ENCODE measurements at places on chromosomes 6 and 20.

DNA sequence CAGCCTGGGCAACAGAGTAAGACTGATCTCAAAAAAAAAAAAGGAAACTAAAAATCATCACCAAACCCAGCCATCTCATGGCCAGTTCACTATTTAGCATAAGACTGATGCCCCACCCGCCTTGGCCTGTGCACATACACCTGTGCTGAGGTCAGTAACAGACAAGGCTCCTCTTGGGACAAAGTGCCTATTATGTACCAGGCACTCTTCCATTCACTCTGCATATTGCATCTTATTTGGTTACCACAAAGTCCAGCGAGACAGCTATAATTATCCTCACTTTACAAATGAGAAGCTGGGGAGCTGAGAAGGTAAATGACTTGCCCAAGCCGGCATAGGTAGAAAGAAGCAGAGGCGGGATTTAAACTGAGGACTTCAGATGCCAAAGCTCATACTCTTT lies 3.8 kb downstream of the PTPRT start:
- no peak for DNase-seq

- no peak for DNase-seq
Measured at GRCh38 chr20:15561707-15562404, 1011.4 kb downstream of the KIF16B start.

DNA sequence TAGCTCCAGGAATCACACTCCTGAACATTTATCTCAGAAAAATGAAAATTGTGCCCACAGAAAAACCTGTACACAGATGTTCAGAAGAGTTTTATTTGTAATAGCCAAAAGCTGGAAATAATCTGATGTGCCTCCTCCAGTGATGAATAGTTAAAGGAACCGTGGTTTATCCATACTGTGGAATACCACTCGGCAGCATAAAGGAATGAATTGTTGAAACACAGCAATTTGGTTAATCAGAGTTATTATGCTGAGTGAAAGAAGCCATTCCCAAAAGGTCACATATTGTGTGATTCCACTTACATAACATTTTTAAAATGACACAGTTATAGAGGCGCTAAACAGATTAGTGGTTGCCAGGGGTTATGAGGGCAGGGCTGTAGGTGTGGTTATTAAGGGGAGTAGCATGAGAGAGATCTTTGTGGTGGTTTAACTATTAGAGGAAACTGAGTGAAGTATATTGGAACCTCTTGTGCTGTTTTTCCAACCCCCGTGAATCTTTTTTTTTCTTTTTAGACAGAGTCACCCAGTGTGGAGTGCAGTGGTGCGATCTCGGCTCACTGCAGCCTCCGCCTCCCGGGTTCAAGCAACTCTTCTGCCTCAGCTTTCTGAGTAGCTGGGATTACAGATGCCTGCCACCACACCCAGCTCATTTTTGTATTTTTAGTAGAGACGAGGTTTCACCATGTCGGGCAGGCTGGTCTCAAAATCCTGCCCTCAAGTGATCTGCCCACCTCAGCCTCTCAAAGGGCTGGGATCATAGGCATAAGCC lies 26.2 kb downstream of the PSMF1 start:
- no peak for DNase-seq

DNA sequence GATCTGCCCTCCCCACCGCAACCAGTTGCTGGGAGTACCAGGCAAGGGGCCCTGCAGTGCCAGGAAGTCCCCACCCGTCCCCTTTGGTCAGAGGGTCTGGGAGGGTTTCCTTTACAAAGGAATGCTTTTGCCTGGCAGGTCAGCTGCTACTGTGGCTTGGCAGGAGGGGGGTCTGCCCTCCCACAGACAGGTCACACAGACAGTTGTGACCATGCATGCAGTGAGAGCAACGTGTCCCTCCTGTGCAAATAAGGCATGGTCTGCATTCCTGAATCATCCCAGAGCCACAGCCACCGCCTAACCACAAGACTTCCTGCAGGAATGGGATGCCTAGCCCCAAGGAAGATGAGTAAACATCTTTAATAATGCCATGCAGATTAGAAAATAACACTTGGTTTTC lies 439 bp upstream of the F13A1 start:
- DNase-seq, result no peak

- no peak for DNase-seq
Measured at GRCh38 chr6:90432937-90433336, 136.3 kb upstream of the BACH2 start.

DNA sequence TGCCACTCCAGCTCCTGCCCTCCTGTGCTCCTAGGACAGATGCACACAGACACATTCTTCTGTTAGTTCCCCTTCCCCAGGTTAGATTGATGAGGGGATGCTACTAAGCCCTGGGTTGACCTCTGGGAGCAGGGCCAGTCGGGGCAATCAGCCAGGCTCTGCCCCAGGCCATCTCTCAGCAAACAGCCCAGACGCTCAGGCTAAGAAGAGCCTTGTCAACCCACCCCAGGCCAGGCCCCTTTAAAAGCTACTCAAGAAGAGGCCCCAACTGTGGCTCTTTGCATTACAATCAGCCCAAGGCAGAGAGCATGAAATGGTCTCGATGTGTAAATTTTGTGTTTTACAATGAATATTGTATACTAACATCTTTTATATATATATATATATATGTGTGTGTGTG lies 107.4 kb downstream of the TFAP2A start:
- DNase-seq, result no peak

GRCh38 chr6:5086294-5086890 lies 1.3 kb downstream of the PPP1R3G start:
- DNase-seq, result no peak

DNA sequence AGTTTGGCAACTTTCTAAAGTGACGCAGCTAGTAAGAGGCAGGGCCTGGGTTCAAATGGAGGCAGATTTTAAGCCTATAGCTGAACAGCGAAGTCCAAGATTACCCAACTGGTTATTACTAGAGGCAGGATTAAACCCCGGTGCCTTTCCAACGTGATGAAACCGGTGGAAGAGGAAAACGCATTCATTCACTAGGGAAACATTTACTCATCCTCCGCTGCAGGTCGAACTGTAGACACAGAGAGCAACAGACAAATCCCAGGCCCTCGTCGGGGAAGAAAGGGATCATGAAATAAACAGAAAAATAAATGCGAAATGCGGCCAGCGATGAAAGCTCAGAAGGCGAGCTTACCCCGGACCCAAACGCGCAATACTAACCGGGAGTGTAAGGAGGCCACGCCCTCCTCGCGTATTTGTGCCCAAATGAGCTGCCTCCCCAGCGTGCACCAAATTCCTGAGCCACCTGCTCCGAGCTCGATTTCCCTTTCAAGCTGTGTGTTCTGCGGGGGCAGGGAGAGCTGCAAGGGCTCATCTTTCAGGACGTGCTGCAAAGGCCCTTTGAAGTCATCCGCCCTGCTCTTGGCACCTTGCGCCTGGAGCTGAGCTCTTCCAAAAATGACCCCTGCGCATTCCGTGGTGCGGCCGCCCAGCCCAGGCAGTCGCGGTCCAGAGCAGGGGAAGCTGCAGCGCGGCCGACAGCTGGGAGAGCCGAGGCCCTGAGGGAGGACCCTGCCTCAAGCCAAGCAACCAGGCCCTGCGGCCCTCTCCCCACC lies 46.9 kb downstream of the PDYN start:
- DNase-seq, result no peak

- DNase-seq, result peak; percentile 57
Measured at GRCh38 chr6:161374971-161375873, 101.4 kb upstream of the AGPAT4 start.

DNA sequence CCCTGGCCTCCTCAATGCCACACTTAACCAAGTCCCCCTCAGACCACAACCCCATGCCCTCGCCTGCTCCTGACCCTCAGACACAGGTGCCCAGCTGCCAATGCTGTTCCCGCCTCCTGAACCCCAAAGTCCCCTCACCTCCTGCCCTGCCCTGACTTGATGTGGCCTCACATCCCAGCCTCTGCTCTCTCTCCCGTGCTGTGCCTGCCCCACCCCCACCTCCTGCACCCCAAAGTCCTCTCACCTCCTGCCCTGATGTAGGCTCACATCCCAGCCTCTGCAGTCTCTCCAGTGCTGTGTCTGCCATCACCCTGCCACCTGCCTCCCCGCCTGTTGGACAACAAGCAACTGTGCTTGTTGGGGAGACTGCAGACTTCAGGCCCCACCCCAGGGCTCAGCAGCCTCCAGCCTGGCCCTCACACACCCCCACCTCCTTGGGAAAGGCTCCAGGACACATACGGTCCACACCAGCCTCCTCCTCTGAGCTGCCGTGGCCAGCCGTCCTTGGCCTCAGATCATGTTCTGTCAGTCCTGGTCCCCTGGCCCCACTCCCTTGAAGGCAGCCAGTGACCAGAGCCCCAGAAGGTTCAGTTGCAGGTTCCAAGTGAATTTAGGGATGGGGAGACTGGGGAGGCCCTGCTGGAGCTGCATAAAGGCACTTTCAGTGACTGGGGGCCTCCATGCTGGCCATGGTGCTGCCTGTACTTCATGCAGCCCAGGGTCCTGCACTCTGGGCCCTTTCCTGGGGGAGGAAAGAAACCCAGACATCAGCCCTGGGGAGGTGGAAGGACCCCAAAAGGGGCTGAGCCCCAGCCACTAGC lies 28.4 kb downstream of the YTHDF1 start:
- no peak for DNase-seq

DNA sequence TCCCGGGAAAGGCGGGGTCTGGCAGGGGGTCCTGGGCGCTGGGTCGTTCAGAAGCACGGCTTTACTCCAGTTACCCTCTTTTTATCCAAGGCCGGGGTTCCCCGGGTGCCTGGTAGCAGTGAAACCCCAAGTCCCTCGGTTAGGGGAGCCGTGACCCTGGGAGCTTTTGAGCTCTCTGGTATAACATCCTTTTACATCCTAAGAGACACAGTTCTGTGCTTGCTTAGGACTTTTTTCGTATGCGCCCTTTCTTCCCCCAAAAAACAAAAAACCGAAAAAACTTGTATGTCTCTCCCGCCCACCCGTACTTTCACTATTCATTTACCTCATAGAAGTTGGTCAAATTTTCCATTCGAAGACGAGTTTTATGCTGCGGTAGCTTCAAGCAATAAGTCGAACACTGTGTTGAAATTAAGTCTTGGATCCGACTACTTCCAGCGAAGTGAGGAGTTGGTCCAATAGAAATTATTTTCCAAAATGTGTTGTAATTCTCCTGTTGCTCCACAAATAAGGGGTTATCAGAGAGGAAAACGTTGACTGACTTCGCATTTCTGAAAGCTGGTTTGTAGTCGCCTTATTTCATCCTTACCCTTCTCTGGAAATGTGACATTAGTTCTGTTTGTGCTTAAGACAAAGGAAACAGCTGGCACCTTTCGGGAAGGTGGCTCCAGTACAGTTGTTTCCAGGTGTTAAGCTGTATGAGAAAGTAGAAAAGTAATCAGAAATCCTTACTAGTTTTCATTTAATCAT lies 816 bp upstream of the MAN1A1 start:
- DNase-seq, result no peak

DNA sequence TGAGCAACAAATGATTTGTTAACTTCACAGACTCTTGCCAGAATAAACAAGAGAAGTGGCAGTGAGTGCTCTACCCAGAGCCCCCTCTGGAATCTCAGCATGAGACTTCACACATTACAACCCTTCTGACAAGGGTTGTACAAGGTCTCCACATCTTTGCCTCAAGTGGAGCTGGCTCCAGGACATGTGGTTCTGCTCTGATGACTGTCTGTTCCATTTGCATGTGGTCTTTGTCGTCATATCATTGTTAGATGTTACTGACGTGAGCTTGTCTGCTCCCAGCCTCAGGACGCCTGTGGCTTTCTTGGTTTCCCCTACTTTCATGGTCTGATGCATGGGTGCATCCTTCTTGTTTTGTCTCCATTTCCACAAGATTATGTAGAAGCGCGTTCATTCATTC lies 115.0 kb downstream of the SLC24A3 start:
- no peak for DNase-seq
